Hematopoietic multipotent progenitor cell treated with erythropoietin and hydrocortisone succinate and interleukin-3 and kit ligand, for 15 days (in vitro differentiated cells): ENCODE measurements at places on chromosomes 6 and 20.

- no peak for DNase-seq
Measured at GRCh38 chr20:23652371-23652770, 14.6 kb upstream of the CST3 start.

GRCh38 chr6:148698671-148699180 lies 48.1 kb upstream of the UST start:
- DNase-seq, result no peak

GRCh38 chr6:38239719-38240451 lies 399.8 kb downstream of the BTBD9 start:
- DNase-seq, result no peak

DNA sequence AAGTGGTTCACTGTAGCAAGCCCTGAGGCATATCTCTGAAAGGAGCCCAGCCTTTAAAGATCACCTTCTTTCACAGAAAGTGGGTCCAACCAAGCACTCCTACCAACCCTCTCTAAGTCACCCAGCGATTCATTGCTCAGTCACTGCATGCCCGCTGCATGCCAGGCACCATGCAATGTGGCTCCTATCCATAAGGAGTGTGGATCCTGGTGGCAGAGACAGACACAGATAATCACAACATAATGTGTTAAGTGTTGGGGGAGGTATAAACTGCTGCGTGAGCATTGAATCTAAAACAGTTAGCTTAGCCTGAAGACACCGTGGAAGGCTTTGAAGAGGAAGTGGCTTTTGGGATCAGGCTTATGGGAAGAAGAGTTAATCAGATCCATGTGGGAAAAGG lies 659.5 kb downstream of the PTPRT start:
- DNase-seq, result no peak

DNA sequence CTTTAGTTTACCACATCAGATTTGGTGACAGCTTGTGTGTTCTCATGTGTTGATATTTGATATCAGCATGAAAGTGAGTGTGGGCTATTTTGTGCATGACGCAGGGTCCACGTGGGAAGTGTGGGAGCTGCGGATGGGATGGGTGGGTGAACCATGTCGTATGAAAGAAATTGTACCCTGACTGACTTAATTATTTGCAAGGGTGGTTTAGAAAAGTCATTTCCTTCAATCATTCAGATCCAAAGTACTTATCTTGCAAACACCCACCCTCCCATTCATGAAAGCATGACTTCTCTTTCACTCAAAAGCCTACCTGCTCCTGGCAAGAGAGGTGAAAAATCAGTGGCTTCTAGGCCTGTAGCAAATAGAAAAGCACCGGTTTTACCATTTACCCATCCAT lies 91.8 kb upstream of the BACH2 start:
- no peak for DNase-seq

DNA sequence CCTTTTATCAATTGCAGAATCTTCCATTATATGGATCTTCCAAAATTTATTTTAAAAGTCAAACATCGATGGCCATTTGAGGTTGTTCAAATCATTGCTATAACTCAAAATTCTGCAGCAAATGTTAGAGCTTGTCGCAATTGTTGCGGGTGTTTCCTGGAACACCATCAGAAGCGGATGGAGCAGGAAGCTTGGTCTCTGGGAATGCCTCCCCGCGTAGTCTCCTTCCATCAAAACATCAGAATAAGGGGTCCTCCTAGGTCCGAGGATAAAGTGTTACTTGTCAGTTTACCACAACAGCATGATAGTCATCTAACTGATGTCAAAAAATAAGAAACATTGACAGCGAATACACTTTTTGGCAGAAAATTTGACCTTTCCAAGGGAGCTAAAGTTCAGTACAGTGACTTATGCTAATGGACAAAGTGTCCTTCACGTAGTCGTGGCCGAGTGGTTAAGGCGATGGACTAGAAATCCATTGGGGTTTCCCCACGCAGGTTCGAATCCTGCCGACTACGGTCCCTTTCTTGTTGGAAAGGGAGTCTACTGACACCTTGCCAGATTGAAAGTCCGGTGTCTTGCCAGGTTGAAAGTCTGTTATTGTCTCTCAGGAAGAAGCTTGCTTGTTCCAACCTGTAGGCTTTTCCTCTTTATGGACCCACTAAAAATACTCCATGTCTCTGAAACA lies 59.0 kb upstream of the ZNF184 start:
- DNase-seq, result no peak

DNA sequence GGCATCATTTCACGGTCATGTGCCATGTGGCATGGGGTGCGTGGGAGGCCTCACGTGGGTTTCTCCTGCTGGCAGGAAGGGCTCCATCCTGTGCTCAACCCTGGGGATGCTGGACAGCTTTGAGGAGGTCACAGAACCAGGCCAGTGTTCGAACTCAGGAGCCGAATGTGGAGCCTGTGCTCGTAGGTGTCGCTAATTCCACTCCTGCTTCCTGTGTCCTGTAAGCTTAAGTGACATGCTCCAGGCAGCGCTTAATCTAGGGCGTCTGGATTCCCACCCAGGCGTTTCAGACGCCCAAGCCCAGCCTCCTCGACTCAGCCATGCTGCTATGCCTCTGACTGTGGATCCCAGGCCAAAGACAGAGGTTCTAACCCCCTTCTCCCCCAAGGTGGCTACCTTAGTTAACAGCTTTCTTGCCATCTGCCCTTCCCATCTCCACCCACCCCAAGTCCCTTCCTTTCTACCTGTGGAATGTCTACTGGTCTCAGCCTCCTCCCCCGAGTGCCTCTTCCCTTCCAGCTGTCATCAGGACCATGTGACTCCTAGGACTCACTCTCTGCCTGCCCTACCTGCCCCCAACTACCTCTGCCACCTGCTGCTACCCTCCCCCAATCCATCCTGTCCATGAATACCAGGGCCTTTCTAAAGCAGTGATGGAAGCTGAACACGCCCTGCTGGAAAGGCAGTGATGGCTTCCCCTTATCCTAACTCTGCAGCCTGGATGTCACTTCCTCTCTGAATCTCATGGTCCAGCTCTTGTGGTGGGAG lies 255.1 kb downstream of the CDH26 start:
- no peak for DNase-seq

DNA sequence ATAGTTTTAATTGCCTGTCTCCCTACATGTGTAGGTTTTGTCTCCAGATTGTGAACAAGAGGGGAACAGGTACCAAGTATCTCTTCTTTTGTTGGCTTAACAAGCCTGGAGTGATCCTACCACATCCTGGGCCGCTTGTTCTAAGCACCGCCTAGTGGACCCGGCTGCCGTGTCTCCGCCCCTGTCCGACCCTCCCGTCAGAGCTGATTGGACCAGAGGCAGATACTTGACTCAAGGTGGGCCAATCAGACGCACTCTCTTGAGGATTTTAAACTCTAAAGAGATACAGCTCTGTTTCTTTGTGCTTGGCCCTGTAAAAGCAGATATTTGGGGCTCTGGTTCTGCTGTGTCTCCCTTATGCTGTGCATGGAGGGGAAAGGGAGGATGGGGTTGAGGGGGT lies 68.2 kb downstream of the PRDM1 start:
- no peak for DNase-seq

DNA sequence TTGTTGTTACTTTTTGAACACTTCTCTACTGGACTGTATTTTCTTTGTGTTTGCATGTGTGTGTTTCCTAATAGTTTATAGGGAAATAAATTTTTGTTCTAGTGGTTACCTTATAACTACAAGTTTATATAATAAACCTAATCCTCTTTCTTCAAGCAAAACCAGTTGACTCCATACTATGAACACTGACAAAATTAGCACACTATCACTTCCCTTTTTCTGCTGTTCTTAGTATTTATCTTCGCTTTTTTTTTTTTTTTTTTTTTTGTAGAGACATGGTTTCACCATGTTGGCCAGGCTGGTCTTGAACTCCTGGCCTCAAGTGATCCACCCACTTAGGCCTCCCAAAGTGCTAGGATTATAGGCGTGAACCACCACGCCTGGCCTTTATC lies 25.0 kb upstream of the C6orf62 start:
- DNase-seq, result no peak

DNA sequence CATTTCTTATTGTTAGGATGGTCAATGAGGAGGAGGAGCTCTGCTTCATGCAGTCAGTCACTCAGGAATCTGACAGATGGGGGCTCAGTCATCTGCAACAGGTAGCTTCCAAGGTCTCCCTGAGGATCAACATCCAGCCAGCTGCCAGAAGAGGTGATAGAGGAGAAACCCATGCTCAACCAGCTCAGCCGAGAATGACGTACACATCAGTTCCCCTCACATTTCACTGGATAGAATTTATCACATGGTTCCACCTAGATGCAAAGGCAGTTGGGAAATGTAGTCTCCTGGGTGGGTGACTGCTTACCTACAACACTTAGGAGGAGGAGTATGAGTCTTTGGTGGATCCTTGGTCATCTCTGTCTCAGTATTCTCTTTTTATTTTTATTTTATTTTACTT lies 144.5 kb downstream of the CEBPB start:
- DNase-seq, result no peak

DNA sequence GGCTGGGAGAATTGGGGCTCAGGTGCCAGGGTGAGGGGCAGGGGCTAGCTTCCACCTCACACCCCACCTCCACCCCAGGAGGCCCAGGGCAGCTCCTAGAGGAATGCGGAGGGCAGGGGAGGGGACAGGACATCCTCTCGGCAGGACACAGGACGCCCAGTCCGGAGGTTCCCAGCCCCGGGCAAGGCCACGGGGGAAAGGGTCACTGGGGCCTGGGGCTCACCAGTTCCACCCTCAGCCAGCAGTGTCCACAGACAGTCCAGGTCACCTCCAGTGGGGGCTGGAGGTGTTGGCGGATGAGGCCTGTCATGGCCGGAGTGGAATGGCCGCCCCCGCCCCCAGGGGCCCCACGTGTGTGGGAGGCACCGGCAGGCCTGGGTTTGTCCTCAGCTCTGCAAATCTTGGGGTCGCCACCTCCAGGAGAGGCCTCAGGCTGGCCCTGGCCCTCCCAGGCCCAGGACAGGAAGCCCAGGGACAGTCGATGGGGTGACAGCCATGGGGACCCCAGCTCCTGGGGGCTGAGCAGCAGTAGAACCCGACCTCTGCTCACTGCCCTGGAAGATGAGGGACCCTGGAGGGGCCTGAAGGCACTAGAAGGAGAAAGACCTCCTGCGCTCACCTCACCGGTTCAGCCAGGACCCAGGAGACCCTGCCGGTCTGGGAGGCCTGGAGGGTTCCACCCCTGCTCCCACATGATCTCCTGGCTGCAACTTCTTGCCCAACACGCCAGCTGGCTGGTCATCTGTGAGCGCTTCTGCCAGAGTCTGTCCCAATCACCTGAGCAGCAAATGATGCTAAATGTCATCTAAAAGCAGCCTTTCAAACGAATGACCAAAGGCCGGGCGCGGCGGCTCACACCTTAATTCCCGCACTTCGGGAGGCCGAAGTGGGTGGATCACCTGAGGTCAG lies 13.0 kb upstream of the ABHD16B start:
- no peak for DNase-seq

DNA sequence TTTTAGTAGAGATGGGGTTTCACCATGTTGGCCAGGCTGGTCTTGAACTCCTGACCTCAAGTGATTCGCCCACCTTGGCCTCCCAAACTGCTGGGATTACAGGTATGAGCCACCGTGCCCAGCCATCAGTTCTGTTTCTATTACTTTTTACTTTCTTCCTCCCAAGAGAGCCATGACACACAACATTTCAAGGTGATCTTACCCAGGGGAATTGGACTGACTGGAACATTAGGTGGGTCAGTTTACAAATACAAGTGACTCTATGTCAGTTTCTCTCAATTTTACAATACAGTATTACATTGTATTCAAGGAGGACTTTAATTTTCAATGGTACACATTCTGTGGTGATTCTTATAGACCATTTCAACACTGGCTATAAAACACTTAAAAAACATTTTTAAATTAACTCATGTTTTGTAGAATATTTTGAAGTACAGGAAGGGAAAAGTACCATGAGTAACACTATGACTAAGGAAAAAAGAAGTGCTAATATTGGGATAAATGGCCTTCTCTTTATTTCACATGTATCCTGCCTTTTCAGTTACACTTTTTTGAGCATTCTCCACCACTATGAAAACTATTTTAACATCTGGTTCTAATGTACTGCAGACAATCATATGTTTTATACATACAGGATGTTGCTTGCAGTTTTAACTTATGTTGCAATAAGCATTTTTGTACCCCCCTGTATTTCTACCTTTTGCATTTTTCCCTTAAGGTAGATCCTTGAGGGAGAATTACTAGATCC lies 8.4 kb downstream of the TPBG start:
- no peak for DNase-seq

DNA sequence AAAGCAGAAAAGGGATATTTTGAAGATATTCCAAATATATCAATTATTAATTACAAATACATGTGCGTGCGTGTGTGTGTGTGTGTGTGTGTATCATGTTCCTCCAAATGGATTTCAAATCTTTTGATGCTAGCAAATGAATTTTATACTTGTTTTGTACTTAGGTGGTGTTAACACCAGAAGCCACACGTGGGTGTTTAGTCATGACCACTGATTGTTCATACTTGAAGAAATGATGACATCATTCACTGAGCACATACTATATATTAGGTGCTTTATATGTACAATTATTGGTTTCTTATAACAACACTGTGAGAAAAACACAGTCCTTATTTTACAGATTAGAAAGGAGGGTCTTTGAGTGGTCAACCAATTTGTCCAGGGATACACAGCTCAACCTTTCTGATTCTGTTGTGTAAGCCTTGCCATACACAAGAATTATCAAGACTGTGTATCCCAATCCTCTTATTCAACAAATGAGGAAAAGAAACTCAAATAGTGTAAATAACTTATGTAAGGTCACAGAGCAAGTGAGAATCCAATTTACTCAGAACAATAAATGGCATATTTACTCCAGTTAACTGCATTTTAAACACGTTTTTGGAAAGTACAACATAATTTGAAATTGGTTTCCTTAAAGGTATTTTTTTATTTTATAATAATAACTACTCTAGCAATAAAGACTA lies 88.5 kb downstream of the BCAS1 start:
- no peak for DNase-seq

GRCh38 chr6:14910692-14911547 lies 334.9 kb upstream of the JARID2 start:
- DNase-seq, result no peak

GRCh38 chr20:23207826-23208540 lies 121.9 kb upstream of the CD93 start:
- DNase-seq, result no peak

- no peak for DNase-seq
Measured at GRCh38 chr20:17555106-17555505, 14.8 kb upstream of the DSTN start.

GRCh38 chr6:107266563-107266962 lies 151.2 kb upstream of the BEND3 start:
- no peak for DNase-seq
